HepG2 (cell line): ENCODE measurements at places on chromosomes 13 and 19. TPM values are rescaled to one million over a fixed set of nuclear protein-coding genes. Genes with fewer than 3 reads are reported as not detected.

DNA sequence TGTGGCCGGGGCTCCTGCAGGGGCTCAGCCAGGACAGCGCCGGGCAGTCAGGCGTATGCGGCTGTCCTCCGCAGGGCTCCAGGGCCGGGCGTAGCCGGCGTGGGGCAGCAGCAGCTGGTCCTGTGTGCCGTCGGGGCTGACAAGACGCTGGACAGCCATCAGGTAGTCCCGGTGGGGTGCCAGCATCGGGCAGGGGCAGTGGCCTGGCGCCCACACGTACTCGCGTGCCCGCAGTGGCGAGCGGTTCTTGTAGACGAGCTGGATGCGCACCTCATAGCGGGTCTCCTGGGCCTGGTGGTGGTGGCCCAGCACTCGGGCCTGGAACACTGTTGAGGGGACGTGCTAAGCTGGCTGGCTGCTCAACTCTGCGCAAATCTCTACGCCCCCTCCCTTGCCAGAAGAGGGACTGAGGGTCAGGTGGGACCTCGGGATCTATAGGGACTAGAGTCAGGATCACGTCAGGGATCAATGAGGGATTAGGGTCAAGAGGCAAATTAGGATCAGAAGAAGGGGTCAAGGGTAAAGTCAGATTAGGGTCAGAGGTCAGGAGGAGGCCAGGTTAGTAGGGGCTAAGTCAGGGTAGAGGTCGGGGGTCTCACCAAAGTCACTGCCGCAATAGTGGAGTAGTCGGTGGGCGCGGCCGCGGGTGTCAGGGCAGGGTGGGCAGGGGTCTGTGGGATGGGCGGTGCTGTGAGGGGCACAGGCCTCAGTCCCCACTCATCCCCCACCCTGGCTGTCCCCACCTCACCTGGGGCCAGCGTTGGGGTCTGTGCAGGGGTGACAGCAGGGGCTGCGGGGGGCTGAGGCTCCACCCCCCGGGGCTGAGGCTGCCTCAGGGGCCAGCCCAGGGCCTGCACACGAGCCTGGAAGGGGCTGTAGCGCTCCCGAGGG, 6.6 kb downstream of the ADAMTSL5 start:
- DNase-seq = no peak

GRCh38 chr13:46131705-46132104, 26.9 kb upstream of the CPB2 start:
- DNase-seq = no peak

DNA sequence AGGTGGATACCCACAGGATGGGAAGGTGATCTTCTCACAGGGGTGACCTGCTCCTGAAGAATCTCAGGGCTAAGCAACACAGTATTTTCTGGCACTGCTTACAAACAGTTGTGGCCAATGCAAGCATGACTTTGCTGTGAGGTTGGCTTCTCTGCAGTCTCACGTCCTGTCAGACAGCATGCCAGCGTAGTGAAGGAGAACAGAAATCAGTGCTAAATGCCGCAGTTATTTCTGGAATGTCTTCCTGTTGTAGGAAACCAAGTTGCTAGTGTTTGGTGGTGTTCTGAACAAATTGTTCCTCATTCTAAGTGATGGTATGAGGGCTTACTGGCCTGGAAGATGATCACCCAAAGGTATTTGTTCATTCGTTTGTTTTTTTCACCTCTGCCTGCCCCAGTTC, 320.1 kb downstream of the MTUS2 start:
- no peak for DNase-seq

GRCh38 chr19:48877855-48878195, 5.6 kb downstream of the PPP1R15A start:
- DNase-seq = no peak

- DNase-seq = no peak
Observed at GRCh38 chr13:110382229-110382628, 75.1 kb downstream of the COL4A2 start.

DNA sequence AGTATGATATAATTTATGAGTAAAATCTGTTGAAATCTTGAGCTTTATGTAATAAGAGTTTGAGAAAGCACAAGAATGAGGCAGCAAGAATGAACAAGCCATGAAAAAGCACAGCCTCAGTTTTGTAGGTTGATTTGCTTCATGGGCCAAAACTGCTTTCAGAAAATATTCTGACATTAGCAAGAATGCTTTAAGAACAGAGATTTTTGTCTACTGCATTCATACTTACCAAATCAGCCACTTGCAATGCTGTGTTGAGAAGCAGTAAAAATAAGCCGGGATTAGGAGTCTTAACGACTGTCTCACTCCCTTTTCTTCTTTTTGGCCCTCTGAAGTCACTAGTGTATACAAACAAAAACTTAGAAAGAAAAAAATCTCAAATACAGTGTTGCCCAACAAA, 114.5 kb downstream of the POSTN start:
- no peak for DNase-seq

GRCh38 chr13:45297456-45298205, 43.4 kb downstream of the TPT1 start:
- no peak for DNase-seq

CCL25 gene
- not detected in 2 replicates for total RNA-seq
